Stimulated activated CD4-positive, alpha-beta T cell treated with anti-CD3 and anti-CD28 coated beads, Interleukin-1b, Interleukin-23, amount 100 ng/mL, for 1 hour (primary cell): ENCODE measurements at places on chromosomes 5 and 9.

DNA sequence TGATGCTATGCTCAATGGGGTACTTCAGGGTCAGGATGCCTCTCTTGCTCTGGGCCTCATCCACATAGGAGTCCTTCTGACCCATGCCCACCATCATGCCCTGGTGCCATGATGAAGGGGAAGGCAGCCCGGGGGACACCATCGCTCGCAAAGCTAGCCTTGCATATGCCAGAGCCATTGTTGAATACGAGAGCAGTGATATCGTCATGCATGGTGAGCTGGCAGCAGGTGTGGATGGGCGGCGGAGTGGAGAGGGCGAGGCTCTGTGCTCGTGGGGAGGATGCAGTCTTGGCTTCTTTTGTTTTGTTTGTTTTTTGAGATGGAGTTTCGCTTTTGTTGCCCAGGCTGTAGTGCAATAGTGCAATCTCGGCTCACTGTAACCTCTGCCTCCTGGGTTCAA, 17.2 kb upstream of the SPZ1 start:
- no peak for DNase-seq

- DNase-seq: no peak
These were observed 399.1 kb upstream of the NMUR2 start for GRCh38 chr5:152804179-152804578.

DNA sequence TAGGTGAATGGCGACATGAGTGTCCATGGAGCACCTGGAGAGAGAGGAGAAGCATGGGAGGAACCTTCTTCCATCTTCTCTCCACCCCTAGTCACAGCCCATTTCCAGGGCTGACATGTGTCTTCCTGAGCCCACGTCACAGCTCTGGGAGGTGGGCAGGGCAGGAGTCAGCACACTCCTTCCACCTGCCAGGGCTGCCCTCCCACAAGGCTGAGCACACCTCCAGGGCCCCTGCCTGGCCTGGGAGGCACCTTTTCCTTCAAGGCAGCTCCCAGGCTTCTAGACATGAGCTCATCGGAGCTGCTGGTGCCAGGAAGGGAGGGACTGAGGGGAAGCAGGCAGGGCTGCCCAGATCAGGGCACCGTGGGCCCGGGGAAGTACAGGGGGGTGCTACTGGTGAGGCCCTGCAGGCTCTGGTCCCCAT, 13.6 kb upstream of the SYNPO start:
- no peak for DNase-seq

GRCh38 chr5:145824040-145824439, 11.1 kb downstream of the PRELID2 start:
- no peak for DNase-seq
